NK-92 treated with Interleukin-12 subunit alpha and Interleukin-12 subunit beta, amount 100 ng/mL, for 24 hours (cell line): ENCODE measurements at places on chromosomes 4 and X.

DNA sequence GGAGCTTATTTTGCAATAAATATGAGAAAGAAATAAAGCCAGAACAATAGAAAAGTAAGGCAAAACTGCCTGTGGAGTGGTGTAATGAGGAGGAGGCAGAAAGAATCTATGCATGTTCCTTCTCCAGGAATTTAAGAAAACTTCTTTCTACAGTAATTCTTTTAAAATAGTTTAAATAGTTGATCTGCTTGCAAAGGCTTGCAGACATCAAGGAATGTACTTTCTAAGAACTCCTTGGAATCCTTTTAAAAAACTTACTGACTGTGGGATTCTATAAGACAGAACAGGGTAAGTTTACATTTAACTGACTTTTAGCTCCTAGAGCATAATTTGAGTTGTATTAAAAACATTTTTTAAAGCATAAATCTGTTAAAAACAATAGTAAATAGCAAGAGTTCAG, 63.2 kb upstream of the ALB start:
- no peak for DNase-seq

- DNase-seq: no peak
These were observed 85.8 kb downstream of the DCLK2 start for GRCh38 chr4:150164055-150164454.

- no peak for DNase-seq
These were observed 1537.9 kb downstream of the PCDH18 start for GRCh38 chr4:135994360-135994759.

DNA sequence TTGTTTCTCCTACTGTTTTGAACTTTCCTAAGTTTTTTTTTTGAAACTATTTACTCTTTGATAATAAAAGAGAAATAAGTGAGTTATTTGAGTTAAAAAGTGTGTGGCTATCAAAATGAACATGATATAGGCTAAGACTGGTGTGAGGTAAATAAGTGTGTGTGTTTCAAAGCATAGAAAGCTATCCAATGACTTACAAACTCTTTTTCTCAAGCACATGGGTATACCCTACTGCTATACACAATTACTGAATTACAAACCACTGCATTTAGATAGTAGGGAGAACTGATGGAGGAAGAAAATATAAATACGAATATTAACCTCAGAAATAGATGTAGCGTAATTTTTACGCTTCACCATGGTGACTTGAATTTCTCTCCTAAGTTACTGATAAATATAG, 305.8 kb upstream of the ANXA10 start:
- DNase-seq: no peak

DNA sequence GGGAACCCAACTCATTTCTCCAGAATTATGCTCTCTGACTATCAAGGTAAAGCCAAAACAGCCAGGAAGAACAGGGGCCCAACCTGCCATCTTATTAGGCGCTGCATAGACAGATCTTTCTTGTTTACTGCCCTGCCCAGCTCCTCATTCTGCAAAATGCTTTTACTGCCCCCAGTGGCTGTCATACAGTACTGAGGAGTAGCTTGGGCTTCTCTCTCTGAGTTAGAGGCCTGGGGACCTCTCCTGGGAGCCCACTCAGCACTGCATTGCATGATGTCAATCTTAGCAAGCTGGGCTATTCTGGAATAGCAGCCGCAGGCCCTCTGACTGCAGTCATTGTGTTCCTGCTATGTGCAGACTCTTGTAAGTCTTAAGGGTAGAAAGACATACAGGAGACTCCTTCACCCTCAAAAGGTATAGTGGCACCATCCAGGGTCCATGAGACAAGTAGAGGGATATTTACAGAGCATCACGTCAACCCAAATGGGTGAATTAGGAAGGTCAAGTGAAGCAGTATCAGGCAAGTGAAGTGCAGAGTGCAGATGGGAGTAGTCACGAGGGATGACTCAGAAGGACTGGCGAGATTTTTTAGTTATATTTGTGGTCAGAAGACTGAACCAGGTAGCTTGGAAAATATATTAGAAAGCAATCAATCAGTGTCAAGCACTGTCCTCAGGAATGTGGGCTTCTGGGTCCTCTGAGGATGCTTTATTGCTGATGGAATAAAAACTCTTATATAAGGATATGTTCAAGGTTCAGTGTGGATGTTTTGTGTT, 294.1 kb upstream of the SFRP2 start:
- no peak for DNase-seq

GRCh38 chrX:14698790-14699189, 169.5 kb downstream of the GLRA2 start:
- no peak for DNase-seq

DNA sequence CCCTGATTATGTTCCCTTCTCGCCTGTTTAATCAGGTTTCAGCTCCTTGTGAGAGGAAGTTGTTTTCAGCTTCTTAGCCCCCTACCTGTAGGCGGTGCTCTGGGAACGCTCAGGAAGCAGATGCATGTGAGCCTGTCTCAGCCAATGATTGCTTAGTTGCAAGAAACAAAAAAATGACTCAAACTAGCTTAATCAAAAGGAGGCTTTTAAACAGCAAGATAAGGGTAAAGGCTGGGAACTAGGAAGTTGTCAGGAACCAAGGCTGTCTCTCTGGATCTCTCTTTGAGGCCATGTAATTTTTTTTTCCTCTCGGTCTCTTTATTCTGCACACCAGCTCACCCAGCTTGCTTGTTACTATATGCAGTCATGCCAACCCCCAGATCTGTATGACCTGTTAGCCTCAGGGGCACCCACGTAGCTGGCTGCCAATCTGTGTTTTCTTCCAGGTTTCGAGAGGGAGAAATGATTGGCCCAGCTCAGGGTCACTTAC, 109.1 kb downstream of the PTTG2 start:
- no peak for DNase-seq

- no peak for DNase-seq
These were observed 1715.2 kb upstream of the ADGRL3 start for GRCh38 chr4:59484944-59485343.

- no peak for DNase-seq
These were observed 26.5 kb upstream of the HAND2 start for GRCh38 chr4:173556398-173557131.

GRCh38 chrX:8346892-8347291, 117.7 kb upstream of the VCX3B start:
- DNase-seq: no peak

GRCh38 chr4:3679851-3680311, 86.3 kb upstream of the ADRA2C start:
- no peak for DNase-seq

DNA sequence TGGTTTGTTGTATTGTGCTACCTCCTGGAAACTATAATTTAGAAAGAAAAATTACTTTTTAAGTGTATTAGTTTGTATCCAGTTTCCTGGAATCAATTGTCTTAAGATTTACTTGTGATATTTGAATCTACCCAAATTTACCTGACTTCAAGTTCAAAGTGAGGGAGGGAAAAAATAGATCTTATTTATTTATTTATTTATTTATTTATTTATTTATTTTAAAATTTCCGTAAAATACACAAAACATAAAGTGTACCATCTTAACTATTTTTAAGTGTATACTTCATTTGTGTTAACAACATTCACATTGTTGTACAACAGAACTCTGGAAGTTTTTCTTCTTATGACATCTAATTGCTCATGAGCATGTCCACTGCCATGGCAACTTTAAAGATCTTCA, 356.0 kb downstream of the DACH2 start:
- DNase-seq: no peak

- DNase-seq: no peak
These were observed 162.8 kb downstream of the WDFY3 start for GRCh38 chr4:84803720-84804119.

DNA sequence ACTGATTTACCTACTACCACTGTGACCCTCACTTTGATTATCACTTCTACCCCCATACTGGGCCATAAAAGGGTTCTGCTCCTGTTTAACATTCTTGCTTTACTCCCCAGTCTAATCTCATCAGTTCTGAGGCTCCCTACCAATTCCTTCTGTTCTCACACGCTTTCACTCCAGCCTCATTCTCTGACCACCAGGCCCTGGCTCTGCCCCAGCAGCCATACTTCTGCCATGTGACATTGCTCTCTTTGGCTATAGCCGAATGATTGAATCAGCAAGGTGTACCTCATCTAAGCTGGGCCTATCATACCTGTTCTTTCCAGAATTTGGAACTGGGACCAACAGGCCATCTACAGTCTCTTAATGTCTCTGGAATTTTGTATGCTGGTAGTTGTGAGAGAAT, 14.4 kb upstream of the ELF2 start:
- no peak for DNase-seq

GRCh38 chr4:110635163-110635865, 12.4 kb upstream of the PITX2 start:
- DNase-seq: no peak

- no peak for DNase-seq
These were observed 50.0 kb downstream of the CCNI start for GRCh38 chr4:77025643-77026321.

DNA sequence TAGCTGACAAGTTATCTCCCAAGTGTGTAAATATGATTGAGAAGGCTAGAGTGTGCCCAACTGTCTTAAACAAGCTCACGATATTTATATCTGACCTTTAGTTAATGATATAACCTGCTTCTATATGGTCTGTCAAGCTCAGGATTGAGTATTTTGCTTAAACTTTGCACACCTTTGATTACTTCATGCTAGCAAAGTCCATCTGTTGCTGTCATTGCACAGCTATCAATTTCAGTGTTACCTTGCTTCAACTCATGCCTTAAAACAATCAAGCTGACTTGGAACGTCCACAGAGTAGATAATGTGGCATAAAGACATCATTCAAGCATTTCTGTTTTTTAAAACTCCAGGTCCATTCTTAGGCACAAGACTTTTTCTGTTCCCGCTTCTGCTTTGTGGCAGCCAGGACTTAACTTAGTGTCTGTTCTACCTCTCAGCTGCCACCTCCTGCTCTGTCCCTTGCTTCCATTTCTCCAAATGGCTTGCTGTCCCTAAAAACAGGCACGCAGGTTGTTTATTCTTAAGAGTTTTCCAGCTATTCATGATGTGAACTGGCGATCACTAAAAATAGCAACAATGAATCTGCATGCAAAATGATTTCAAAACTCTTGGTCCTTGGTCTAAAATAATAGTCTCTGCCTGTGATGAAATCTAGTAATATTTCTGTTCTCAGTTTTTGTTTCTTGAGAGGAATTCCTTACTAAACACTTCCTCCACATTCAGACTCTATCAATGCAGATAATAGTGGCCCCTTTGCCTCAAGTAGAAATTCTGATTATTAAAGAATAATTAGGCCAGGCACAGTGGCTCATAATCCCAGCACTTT, 16.3 kb upstream of the NEIL3 start:
- DNase-seq: no peak

DNA sequence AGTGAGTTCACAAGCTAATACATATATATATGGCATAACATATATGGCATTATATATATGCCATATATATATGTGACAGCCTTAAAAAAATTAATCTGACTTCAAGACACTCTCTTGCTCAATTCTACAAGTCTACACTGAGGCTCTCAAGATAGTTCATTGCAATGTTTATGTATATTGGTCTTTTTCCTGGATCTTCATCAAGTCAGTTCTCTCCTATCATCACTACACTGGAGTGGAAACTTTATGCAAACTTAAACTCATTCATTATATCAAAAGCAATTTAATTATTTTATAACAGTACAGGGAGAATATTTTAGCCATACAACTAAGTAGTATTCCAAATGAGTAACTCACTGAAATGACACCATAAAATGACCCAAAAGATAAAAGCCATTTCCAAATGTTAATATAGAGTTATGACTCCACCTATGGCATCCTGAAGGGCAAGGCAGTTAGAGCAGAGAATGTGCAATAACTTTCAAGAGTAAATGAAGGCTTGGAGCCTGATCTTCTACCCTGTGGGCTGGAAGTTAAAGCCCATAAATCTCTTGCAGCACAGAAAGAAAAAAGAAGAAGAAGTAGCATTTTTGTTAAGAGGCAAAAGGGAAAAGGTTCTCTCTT, 176.3 kb upstream of the SLIT2 start:
- DNase-seq: no peak

DNA sequence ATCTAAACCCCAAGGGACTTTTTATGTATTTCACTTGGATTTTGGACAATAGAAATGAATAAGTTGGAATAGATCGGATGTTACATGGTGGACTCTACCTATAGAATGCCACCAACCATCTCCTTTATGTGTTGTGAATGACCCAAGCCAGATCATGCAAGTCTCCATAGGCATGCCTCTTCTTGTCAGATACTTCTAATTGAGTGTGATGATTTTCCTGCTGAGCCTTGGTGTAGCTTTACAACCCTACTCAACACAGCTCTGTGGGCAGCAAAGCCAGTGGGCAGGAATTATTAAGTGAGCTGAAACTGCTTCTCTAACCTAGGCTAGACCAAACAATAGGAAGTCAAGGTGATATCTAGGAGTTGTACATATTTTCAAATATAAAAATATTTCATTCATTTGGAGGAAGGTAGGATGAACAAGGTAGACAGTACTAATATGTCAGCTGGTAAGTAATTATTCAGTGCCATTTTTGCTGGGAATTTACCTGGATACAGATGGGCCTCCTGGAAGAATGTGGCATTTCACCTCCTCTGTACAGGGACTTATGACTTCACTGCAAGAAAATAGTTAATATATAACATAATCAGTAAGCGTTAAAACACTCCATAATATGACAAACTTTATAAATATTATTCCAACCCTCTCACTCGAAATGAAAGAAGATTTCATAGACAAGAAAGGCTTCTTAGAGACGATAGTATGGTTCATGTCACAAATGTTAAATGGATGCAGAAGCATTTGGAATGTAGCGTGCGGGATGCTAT, 298.0 kb upstream of the FAT1 start:
- DNase-seq: no peak

DNA sequence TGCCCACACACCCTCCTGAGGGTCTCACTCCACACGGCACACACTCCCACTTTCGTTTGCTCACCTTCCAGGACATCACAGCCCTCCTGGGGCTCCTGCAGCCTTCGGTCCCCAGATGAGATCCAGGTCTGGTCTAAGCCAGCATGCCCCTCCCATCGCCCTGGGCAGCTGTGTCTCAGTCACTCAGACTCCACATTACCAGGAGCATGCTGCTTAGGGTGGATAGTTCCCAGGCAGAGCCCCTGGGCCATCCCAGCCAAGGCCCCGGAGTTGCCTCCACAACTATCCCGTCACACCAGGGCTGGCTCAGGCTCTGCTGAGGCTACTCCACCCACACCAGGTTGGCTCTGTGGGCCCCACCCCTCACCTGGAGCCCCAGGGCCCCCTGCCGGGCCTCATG, 50.4 kb upstream of the PSAPL1 start:
- no peak for DNase-seq
